Activated T-cell treated with anti-CD3 and anti-CD28 coated beads, Interleukin-2, amount 50 U/mL, for 4 hours (primary cell): ENCODE measurements at places on chromosomes 11 and 22. TPM values are rescaled to one million over a fixed set of nuclear protein-coding genes. Genes with fewer than 3 reads are reported as not detected.

DNA sequence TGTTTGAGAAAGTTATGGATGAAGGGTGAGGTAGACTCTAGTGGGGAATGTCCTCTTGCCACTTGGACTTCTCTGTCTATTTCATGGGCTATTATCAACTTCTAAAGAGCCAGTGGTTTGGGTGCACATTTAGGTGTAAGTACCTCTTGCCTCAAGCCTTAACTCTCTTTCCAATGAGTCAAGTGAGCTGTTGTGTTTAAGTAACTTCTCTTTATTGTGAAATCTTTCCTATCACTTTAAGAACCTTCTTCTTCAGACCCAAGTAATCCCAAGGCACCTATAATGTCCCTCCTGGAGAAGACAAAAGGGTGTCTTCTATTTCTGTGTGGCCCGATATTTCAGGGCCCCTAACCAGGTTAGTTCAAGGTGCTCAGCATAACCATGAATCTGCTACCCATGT lies 90.5 kb upstream of the VPREB1 start:
- no peak for DNase-seq

DNA sequence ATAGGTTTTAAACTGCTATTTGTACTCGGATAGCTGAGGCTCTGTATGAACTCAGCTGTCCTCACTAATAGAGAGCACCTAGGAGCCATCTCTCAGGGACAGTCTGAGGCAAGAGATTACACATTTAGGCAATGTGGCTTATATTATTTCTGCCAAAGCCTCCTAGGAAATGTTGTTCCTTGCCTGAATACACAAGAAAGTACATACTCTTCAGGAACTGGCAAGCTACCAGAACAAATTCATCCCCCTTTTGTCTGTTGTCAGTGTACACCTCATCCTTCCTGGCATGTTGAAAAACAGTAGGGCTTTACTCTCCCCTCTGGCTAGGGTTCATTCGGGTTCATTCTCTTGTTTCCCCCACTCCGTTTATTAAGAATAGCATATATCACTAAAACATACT lies 615.9 kb upstream of the FAT3 start:
- DNase-seq = no peak

DNA sequence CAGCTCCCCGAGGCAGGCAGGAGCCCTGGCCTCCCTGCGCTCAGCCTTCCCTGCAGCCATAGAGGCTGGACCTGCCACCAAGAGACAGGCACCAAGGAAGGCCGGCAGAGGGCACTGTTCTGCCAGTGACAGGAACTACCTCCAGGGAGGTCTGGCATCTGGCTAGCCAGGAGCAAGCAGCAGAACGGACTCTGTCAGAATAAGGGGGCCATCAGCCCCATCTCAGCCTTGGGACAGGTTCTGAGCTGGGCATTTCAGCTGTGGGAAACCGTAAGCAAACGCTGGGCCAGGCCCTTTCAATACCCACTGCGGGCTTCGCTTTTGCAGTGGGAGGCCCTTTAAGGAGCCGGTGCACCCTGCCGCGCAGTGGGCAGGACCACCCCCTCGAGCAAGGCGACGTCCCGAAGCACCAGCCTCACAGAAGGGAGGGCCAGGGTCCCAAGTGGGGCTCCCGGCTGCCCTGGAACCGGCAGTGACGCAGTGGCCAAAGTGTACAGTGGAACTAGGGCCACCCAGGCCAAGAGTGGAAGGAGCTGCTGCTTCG lies 18.2 kb downstream of the IFT27 start:
- peak; percentile 71 for DNase-seq

The ZNF70 gene
- 3.0 TPM for total RNA-seq

- no peak for DNase-seq
Measured at GRCh38 chr22:42773167-42773566, 52.5 kb upstream of the A4GALT start.

DNA sequence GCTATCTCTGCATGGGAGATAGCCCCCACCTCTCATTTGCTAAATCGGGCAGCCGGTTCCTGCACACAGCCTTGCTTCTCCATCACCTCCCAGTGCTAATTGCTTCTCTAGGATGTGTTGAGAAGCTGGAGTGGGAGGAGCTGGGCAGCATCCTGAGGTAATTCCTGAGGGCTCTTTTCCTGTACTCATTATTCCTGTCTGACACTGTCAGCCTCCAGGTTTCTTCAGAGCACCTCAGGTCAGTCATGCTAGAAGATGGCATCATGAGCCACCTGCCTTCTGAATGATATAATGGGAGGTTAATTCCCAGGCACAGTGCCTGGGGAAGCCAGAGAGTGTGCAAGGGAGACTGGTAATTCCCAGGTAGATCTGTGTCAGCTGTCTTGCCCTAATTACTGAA lies 133.0 kb downstream of the RAB38 start:
- no peak for DNase-seq

The GAS2L1 gene
- 0.56 TPM for total RNA-seq

The IFTAP gene
- 2.8 TPM for total RNA-seq

- peak; percentile 95 for DNase-seq
Measured at GRCh38 chr11:6612213-6613041, at the start of gene TAF10. Gene TAF10, minus strand, starts transcription at chr11:6612216. Its CDS starts 27 bp downstream, at chr11:6612189.

The PTGDR2 gene
- 0.45 TPM for total RNA-seq

DNA sequence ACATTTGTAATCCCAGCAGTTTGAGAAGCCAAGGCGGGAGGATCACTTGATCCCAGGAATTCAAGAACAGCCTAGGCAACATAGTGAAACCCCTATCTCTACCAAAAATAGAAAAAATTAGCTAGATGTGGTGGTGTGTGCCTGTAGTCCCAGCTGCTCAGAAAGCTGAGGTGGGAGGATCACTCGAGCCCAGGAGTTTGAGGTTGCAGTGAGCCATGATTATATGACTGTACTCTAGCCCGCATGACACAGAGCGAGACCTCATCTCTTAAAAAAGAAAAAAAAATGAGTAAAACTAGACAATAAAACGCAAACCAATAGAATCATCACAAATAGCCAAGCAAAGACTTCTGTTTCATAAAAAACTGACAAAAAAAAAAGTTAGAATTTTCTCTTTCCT lies 21.8 kb downstream of the NUCB2 start:
- DNase-seq = no peak

The CARD10 gene
- not detected for total RNA-seq

The RELT gene
- 36.6 TPM for total RNA-seq

The MUC5AC gene
- total RNA-seq = under 0.01 TPM

The ADAMTS8 gene
- total RNA-seq = not detected

The SMIM38 gene
- 0.16 TPM for total RNA-seq

- no peak for DNase-seq
Measured at GRCh38 chr11:1559111-1559951, 12.7 kb downstream of the DUSP8 start.

The CARNS1 gene
- total RNA-seq = 1.4 TPM

DNA sequence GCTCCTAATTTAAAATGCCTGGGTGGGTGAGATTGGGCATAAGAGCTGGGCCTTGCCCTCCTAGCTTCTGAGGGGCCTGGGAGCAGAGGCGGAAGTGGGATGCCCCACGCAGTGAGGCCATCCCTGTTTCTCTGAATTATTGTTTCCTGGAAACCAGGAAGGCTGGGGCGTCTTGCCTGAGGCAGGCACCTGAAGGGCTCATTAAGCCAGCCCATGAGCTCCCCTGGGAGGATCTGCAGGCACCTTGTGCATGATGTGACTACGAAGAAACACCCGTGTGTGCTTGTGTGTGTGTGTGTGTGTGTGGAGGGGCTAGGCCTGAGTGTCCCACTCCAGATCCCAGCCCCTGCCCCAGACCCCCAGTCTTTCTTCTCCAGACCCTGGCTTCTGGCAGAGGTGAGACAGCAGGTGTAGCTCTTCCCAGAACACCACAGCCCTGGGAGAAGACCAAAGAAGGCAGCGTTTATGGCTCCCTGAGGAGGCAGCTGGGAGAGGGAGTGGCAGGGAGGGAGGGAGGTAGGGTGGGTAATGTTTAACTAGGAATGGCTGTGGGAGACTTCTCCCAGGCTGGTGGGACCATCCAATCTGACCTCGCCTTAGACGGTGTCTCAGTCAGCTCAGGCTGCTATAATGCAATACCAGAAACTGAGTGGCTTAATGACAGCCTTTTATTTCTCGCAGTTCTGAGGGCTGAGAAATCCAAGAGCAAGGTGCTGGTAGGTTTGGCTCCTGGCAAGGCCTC lies 2.1 kb upstream of the BATF2 start:
- DNase-seq = no peak

The SCGB1C1 gene
- total RNA-seq = not detected

The TRIM6 gene
- not detected for total RNA-seq

- DNase-seq = no peak
Measured at GRCh38 chr11:31823644-31824331, 12.7 kb upstream of the PAX6 start.

GRCh38 chr22:47835726-47836125 lies 1073.3 kb downstream of the TBC1D22A start:
- DNase-seq = no peak

The SCN3B gene
- total RNA-seq = not detected

GRCh38 chr11:113278481-113278880 lies 35.9 kb upstream of the TTC12 start:
- DNase-seq = no peak

DNA sequence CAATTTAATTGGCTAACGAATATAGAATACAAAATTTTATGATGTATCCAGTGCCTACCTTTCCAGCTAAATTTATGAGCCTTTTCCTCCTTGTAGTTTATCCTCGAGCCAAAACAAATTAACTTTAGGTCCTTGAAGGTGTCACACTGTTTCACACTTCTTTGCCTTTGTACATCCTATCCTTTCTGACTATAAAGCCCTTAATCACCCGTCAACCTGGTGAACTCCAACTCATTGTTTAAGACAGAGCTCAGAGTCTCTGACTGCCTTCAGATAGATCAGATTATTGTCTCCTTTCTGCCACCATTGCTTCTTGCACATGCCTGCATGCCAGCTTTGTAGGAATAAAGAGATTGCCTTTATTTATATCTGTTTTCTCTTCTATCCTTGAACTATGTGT lies 58.8 kb downstream of the CNTN5 start:
- DNase-seq = no peak

- no peak for DNase-seq
Measured at GRCh38 chr11:117679461-117679860, 117.6 kb downstream of the DSCAML1 start.

GRCh38 chr22:47022475-47022874 lies 260.0 kb downstream of the TBC1D22A start:
- DNase-seq = no peak

- no peak for DNase-seq
Measured at GRCh38 chr11:28132548-28132947, 24.4 kb downstream of the METTL15 start.

GRCh38 chr22:49099496-49100124 lies 728.1 kb downstream of the BRD1 start:
- DNase-seq = no peak

- DNase-seq = no peak
Measured at GRCh38 chr11:46686886-46687795, 13.3 kb downstream of the ARHGAP1 start.

The CATSPER1 gene
- total RNA-seq = not detected

DNA sequence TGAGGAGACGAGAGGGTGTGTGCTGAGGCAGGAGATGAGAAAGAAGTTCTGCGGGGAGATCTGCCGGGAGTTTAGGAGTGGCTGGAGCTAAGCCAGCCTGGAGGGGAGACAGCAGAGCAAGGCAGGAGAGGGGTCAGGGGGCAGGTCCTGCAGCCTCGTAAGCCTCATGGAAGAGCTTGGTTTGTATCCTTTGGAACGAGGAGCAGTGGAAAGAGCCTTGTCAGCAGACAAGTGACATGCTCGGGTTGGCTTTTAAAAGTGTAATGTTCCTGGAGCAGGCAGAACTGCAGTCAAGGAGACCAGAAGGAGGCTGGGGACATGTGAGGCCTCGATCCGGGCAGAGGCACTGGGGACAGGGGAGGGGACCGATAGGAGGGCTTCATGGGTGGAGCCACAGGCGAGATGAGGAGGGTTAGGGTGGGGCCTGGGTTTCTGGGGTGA lies 21.4 kb upstream of the TUB start:
- no peak for DNase-seq

- no peak for DNase-seq
Measured at GRCh38 chr11:19891022-19891421, 178.4 kb downstream of the NAV2 start.

DNA sequence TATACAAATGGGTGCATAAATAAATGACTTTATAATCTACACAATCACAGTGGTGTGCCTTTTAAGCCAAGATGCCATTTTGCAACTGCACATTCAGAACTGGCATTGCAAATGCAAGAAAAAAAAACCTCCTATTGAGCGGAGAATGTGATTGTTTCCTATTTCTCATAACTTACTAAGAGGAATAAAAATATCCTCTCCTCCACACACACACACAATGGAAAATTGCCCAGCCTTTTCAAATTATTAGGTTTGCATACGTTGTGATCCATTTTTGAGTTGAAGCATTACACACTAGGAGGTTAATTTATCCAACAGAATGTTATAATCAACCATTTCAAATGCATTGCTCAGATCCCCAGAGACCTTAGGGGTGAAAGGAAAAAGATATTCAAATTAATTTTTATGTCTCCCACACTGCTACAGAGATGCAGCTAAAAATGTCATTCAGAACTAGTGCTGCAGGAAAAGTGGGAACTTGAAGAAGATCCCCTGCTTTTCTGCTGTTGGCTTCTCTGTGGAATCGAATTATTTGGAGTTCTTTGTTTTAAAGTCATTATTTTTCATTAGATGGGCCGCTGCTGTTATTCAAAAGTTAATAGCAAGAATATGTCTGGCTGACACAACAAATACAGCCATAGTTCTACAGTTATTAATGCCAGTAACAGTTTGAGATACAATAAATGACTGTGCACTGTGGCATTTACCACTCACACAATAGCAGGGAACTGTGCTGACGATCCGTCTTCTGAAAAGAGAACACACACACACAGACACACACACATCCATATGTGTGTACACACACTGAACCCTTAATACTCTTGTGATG lies 299.9 kb upstream of the ANO5 start:
- no peak for DNase-seq

DNA sequence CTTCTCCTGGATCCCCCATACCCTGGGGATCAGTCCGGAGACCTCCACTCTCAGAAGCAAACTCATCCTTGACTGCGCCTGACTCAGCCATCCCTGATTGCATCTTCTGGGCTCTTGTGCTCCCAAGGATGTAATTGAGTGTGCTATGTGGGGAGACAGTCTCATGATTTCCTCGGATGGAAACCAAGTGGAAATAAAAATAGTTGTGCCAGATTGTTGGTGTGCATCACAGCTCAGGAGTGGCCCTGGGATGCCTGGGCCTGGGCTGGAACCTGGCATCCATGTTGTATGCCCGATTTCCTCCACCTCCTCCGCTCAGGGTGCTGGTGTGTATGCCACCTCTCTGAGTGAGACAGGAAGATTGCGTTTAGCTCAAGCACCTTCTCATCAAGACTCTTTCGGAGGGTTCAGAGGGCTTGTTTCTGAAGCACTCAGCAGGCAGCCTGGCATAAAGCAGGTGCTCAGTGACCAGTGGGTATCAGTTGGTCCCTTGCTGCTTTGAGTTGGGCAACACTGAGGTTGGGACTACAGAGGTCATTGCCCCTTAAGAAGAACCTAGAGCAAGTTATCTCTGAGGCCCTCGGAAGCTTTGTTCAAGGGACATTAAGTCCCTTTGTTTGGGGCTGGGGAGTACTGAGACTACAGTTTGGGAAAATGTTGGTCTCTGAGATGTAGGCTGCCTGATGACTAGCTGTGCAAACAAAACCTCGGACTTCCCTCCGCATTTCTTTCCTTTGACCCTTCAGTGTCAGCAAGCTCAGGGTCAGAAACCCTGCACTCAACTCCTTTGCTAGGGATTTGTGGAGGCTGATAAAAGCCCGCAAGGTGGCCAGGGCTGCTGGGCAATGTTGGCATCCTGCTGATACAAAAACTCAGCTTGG lies 24.8 kb upstream of the MICAL2 start:
- DNase-seq = no peak

- DNase-seq = peak; percentile 44
Measured at GRCh38 chr11:102390667-102391465, 43.9 kb downstream of the BIRC2 start.
